T-cell (primary cell): ENCODE measurements at places on chromosomes 4 and X. TPM values are rescaled to one million over a fixed set of nuclear protein-coding genes. Genes with fewer than 3 reads are reported as not detected.

Gene TXK
- total RNA-seq: 55.3 TPM

GRCh38 chrX:125287282-125287681 lies 32.4 kb upstream of the TEX13C start:
- no peak for DNase-seq
- no peaks in the 10 kb centered on the region for H3K36me3 ChIP-seq
- no peak overlapping the region for H3K4me3 ChIP-seq
- no peak overlapping the region for H3K27ac ChIP-seq
- no peaks in the 10 kb centered on the region for H3K4me1 ChIP-seq

DNA sequence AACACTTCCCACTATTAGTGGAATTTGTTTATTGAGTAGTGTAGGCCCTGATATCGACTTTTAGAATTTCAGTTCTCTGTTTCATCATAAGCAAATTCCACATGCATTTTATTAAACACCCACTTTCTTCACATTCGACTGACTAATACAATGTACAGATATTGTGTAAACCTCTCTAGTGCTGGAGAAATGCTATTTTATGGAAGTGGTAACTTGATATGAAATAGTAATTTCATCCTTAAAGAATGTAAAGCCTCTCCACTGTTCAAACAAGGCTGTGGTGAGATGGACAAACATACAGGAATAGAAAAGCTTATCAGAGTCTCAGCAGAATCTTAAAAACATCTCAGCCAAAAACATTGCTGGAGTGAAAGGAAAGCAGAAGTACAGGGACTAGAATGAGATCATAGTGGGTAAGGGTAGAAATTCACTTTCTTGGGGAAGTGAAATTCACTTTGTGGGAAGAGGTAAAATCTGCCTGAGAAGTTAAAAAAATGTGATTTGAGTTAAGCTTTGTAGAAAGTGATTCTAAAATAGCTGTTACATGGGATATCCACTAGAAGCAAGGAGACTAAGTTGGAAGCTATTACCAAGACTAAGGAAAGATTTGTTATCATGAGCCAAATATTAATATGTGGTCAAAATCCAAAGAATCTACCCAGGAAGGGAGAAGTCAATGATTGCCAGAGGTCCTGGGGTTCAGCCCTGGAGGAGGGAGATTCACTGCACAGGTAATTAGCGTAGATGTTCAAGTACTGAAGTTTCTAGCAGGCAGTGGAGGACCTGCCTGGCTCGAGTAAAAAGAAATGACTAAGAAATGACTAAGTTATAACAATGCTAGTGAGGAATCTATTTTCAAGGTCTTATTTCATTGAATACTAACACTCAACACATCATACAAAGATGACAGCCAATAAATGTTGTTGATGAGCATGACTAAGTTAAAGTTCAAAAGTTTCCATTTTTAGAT lies 398.3 kb upstream of the FAM47C start:
- H3K27me3 ChIP-seq: no peaks in the 10 kb centered on the region
- no peak for DNase-seq
- no peaks in the 10 kb centered on the region for H3K4me1 ChIP-seq

GRCh38 chr4:100605144-100605543 lies 87.3 kb upstream of the EMCN start:
- no peak overlapping the region for H3K4me3 ChIP-seq
- peaks cover 6% of the 10 kb centered on the region for H3K4me1 ChIP-seq
- H3K27me3 ChIP-seq: no peaks in the 10 kb centered on the region
- no peak overlapping the region for H3K27ac ChIP-seq

DNA sequence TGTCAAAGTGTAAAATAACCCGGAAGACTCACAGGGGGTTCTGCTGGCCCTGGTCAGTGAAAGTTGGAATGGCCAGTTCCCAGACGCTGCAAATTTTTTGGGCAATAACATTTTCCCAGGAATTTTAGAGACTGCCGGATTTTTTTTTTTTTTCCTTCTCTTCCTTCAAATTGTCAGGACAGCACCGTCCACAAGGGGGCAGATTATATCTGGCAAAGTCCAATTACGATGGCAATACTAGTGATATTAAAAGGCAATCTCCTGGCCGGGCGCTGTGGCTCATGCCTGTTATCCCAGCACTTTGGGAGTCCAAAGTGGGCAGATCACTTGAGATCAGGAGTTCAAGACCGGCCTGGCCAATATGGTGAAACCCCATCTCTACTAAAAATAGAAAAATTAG lies 20.5 kb downstream of the SLC25A5 start:
- H3K27ac ChIP-seq: no peak overlapping the region
- no peak overlapping the region for H3K4me3 ChIP-seq
- no peaks in the 10 kb centered on the region for H3K36me3 ChIP-seq
- no peaks in the 10 kb centered on the region for H3K4me1 ChIP-seq
- DNase-seq: peak; percentile 23

DNA sequence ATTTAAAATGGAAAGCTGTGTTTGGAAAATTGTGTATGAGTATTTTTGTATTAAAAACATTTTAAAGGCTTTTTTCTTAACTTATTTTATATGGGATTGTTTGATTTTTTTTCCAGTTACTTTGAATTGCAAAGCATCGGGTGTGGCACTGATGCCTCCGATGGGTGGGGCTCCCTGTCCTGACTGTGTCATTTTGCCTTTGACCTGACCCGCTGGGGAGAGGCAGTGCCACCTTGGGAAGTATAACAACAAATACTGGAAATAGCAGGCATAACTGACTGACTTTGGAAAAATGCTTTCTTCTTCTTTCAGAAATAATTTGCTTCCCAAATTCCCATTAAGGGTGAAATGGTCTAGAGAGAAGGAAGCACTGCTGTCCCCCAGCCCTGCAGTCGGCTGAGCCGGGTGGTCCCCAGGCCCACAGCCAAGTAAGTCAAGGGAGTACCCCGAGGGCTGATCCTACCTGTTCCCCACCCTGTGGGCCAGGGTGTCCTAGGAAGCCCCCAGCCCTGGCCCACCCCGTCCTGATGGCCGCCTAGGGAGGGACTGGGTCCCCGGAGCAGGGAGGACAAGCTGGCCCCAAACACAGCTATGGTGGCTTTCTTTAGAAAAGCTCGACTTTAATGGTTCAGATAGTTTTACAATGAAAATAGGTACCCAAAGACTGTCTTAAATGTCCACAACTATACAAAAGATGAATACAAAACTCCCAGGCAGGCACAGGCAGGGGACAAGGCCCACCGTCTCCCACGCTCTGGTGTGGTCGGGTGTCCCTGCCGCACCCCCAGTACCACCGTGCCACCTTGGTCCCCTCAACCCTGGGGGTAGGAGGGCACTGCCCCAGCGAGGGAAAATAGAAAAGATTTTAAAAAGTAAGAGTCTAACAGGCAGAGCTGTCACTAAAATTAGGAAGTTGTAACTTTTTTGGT lies 26.4 kb downstream of the NELFA start:
- no peak for DNase-seq
- H3K4me3 ChIP-seq: no peak overlapping the region
- no peak overlapping the region for H3K27ac ChIP-seq
